ENCODE measurements at places on chromosomes 6 and 20.

GRCh38 chr6:134289204-134289575 lies 28.7 kb downstream of the SGK1 start:
- peaks cover 23% of the 10 kb centered on the region for H3K4me1 ChIP-seq
- peak overlapping the region; percentile 90 for H3K27ac ChIP-seq
- no peak for DNase-seq
- peak overlapping the region; percentile 33 for H3K4me3 ChIP-seq
- no peaks in the 10 kb centered on the region for H3K36me3 ChIP-seq
- no peaks in the 10 kb centered on the region for H3K27me3 ChIP-seq

DNA sequence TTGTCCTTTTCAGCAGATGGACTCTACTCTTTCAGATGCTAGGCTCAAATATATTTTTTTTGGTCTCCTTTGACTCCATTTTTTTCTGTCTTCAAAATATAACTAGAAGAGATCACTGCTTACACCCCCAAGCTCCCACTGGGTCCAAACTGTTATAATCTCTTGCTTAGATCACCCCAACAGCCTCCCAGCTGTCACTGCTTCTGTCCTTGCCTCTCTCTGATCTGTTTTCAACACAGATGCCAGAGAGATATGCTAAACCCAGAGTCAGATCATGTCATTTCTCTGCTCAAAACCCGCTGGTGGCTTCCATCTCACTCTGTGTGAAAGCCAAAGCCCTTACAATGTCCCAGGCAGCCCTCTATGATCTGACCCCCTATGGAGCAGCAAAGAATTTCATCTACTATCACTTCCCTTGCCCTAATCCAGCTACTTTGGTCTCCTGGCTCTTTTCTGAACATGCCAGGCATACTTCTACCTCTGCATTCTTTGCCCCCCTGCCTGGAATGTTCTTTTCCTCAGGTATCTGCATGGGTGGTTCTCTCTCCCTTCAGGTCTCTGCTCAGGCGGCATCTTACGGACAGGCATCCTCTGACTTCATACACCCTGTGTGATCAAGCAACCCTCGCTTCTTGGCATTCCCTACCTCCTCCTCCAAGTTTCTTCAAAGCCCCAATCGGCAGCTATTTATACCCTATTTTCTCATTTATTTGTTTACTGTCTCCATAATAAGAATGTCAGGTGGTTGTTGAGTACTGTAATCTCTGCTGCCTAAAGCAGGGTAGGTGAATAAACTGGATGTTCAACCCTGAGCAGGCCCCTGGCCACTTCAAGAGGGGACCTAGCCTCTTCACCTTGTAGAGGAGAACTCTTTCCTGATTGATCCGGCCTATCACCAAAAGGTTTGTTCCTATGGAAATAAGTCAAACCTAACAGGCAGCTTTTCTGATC lies 43.6 kb upstream of the SLC4A11 start:
- no peaks in the 10 kb centered on the region for H3K27me3 ChIP-seq
- no peak overlapping the region for H3K4me3 ChIP-seq
- no peak for DNase-seq
- peaks cover 1% of the 10 kb centered on the region for H3K4me1 ChIP-seq
- H3K27ac ChIP-seq, result no peak overlapping the region
- H3K36me3 ChIP-seq, result peaks cover 13% of the 10 kb centered on the region

GRCh38 chr6:91127752-91128151 lies 540.9 kb upstream of the MAP3K7 start:
- no peaks in the 10 kb centered on the region for H3K27me3 ChIP-seq
- no peak overlapping the region for H3K27ac ChIP-seq
- no peaks in the 10 kb centered on the region for H3K36me3 ChIP-seq

DNA sequence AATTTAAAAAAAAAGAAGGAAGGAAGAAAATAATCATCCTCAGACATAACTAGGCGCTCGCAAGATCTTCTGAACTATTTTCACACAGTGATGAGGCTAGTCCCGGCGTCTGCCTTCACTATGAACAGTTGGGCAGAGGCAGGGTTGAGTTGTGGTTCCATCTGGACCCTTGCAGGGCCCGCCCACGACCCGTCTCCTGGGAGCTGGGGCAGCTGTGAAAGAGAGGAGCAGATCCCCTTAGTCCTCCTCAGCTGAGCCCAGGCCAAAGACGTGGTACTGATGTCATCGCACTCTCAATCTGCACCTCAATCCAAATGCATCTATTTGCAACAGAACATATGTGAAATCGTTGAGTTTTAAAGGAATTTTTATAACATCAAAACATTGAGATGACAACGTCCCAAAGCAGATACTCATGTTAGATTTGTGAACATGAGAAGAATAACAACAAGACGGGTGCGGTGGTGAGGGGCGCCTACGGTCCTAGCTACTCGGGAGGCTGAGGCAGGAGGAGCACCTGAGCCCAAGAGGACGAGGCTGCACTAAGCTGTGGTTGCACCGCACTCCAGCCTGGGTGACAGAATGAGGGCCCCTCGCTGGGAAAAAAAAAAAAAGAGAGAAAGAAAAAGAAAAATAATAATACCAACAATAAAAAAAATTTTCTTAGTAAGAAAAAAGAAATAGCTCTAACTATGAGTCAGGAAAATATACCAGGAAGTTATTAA lies 15.3 kb downstream of the TCFL5 start:
- H3K27ac ChIP-seq, result no peak overlapping the region
- H3K4me1 ChIP-seq, result no peaks in the 10 kb centered on the region
- H3K36me3 ChIP-seq, result peaks cover 29% of the 10 kb centered on the region
- no peaks in the 10 kb centered on the region for H3K27me3 ChIP-seq

DNA sequence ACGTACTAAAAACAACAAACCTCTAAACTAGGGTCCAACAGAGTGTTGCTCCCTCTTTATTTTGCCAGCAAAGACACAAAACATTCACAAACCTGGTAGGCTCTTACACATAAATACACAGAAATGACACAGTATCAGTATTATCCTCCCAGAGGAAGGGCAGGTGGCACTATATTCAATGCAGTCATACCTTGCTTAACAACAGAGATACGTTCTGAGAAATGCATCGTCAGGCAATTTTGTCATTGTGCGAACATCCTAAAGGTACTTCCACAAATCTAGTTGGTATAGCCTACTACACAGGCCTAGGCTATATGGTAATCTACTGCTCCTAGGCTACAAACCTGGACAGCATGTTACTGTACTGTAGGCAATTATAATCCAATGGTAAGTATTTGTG lies 9.6 kb downstream of the ZBTB2 start:
- H3K4me3 ChIP-seq, result peak overlapping the region; percentile 30
- H3K27me3 ChIP-seq, result no peaks in the 10 kb centered on the region
- peaks cover 41% of the 10 kb centered on the region for H3K36me3 ChIP-seq
- H3K4me1 ChIP-seq, result peaks cover 68% of the 10 kb centered on the region
- no peak for DNase-seq

GRCh38 chr6:5981126-5982026 lies 25.3 kb downstream of the NRN1 start:
- peaks cover 31% of the 10 kb centered on the region for H3K4me1 ChIP-seq
- no peak overlapping the region for H3K4me3 ChIP-seq
- H3K27me3 ChIP-seq, result peaks cover 4% of the 10 kb centered on the region
- DNase-seq, result no peak
- no peak overlapping the region for H3K27ac ChIP-seq
- no peaks in the 10 kb centered on the region for H3K36me3 ChIP-seq

- no peaks in the 10 kb centered on the region for H3K27me3 ChIP-seq
- no peak overlapping the region for H3K4me3 ChIP-seq
- no peaks in the 10 kb centered on the region for H3K36me3 ChIP-seq
- H3K27ac ChIP-seq, result no peak overlapping the region
Measured at GRCh38 chr6:40347571-40348011, 239.6 kb downstream of the LRFN2 start.

GRCh38 chr6:26431258-26432172 lies 8.8 kb upstream of the BTN3A3 start:
- H3K4me1 ChIP-seq, result no peaks in the 10 kb centered on the region
- H3K4me3 ChIP-seq, result no peak overlapping the region
- no peaks in the 10 kb centered on the region for H3K36me3 ChIP-seq
- no peak overlapping the region for H3K27ac ChIP-seq

DNA sequence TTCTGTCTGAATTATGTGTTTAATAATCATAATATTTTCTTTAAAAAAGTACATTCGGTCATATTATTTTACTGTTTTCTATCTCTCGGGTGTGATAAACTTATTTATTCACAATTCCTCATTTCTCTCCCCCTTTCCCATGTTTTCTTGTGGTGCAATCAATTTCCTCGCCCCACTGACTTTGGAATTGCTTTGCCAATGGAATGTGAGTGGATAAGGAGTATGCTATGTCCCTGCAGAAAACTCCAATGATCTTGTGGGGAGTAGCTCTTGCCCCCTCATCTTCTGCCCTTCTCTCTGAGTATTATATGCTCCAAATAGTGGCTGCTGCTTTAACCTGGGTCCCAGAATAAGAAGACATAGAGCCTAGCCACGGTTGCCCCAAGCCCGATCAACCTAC lies 64.1 kb downstream of the HMGN3 start:
- H3K27me3 ChIP-seq, result no peaks in the 10 kb centered on the region
- no peak overlapping the region for H3K4me3 ChIP-seq
- H3K27ac ChIP-seq, result no peak overlapping the region
- no peaks in the 10 kb centered on the region for H3K4me1 ChIP-seq

- no peak for DNase-seq
- H3K4me1 ChIP-seq, result peaks cover 4% of the 10 kb centered on the region
- H3K36me3 ChIP-seq, result no peaks in the 10 kb centered on the region
- H3K4me3 ChIP-seq, result no peak overlapping the region
- no peak overlapping the region for H3K27ac ChIP-seq
Measured at GRCh38 chr6:63442870-63443269, 123.1 kb upstream of the LGSN start.

DNA sequence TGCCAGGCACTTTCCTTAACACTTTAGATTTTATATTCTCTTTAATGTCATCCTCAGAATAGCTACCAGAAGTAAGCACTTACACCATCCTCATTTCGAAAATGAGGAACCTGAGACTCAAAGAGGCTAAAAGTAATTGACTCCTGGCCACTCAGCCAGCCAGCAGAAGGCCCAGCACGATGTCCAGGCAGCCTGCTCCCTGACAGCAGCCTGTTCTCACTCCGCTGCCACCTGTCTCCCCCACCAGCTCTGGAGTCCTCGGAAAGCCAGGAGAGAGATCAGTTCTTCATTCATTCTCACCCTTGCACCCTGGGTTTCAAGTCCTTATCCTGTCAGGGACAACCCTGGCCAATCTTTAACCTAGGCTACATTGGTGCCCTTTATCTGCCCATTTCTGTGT lies 174.0 kb downstream of the SASH1 start:
- peaks cover 7% of the 10 kb centered on the region for H3K4me1 ChIP-seq
- H3K4me3 ChIP-seq, result no peak overlapping the region
- H3K27ac ChIP-seq, result no peak overlapping the region
- H3K36me3 ChIP-seq, result no peaks in the 10 kb centered on the region

GRCh38 chr6:56691286-56691595 lies 48.6 kb upstream of the DST start:
- no peak overlapping the region for H3K4me3 ChIP-seq
- no peak for DNase-seq
- H3K27me3 ChIP-seq, result no peaks in the 10 kb centered on the region

- H3K27ac ChIP-seq, result no peak overlapping the region
- no peak for DNase-seq
- H3K36me3 ChIP-seq, result no peaks in the 10 kb centered on the region
- H3K27me3 ChIP-seq, result no peaks in the 10 kb centered on the region
- H3K4me1 ChIP-seq, result peaks cover under 1% of the 10 kb centered on the region
Measured at GRCh38 chr6:2744209-2744771, 6.4 kb downstream of the MYLK4 start.

DNA sequence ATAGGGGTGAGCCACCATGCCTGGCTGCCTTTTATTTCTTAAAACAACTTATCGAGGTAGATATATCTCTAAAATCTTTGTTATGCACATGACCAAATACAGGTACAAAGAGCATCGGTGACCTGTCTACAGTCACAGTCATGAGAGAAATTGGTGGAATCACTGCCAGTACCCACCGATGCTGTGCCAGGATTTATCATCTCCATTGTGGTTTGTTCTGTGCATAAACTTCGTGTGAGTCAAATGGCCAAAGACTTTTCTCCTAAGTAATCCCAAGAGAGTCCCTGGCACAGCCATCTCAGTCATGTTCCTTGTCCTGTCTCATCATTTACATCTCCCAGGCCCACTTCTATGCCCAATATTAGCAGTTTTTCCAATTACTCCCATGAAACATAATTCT lies 9.0 kb downstream of the GSTA3 start:
- H3K36me3 ChIP-seq, result no peaks in the 10 kb centered on the region
- peaks cover 2% of the 10 kb centered on the region for H3K4me1 ChIP-seq
- no peak overlapping the region for H3K27ac ChIP-seq
- H3K4me3 ChIP-seq, result no peak overlapping the region

GRCh38 chr20:35991142-35991771 lies 22.9 kb downstream of the CNBD2 start:
- no peaks in the 10 kb centered on the region for H3K36me3 ChIP-seq
- no peak overlapping the region for H3K27ac ChIP-seq
- peaks cover 7% of the 10 kb centered on the region for H3K4me1 ChIP-seq
- no peak for DNase-seq

GRCh38 chr6:134502614-134503549 lies 185.0 kb upstream of the SGK1 start:
- no peak for DNase-seq
- H3K4me3 ChIP-seq, result no peak overlapping the region
- H3K4me1 ChIP-seq, result no peaks in the 10 kb centered on the region
- H3K27ac ChIP-seq, result no peak overlapping the region
- no peaks in the 10 kb centered on the region for H3K36me3 ChIP-seq

DNA sequence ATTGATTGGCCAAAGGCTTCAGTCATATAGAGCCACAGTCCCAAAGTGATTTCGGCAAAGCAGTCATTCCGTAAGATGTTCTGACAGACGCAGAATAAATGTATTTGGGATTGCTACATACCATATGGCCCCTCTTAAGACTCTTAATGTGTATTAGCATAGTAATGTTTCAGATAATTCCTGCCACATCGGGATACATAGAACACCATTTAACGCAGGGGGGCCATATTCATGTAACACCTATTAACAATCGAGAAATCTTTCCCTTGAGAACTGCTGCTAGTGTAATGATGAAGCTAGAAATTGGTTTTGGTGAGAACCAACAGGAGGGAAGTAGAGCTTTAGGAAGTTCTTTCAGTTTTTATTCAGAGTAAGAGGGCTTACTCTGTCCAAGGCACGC lies 390.9 kb upstream of the SASH1 start:
- DNase-seq, result no peak
- H3K27ac ChIP-seq, result no peak overlapping the region
- H3K36me3 ChIP-seq, result no peaks in the 10 kb centered on the region
- H3K4me1 ChIP-seq, result no peaks in the 10 kb centered on the region

DNA sequence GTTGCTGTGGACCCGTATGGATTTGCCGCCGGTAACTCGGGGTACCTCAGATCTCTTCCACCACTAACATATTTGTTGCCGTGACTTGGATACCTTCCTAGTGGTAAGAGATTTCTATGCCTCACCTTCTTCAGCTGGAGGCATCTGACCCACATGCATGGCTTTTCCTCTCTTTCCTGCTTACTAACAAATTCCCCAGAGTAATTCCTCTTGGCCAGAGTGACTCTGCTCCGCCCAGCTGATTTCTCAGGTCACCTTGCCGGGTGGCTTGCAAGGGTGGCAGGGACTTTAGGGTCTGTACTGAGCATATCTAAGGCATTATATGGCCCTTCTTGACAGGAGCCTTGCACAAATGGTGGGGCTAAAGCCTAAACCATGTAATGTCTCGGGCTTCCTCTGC lies 38.2 kb downstream of the FAM184A start:
- no peak for DNase-seq
- no peak overlapping the region for H3K4me3 ChIP-seq
- no peaks in the 10 kb centered on the region for H3K36me3 ChIP-seq
- H3K27me3 ChIP-seq, result no peaks in the 10 kb centered on the region
- peaks cover 17% of the 10 kb centered on the region for H3K4me1 ChIP-seq

Measured in activated T-cell treated with anti-CD3 and anti-CD28 coated beads, Interleukin-2, amount 50 U/mL, for 24 hours (primary cell).